ENCODE measurements at places on chromosomes 7 and 10. TPM values are rescaled to one million over a fixed set of nuclear protein-coding genes. Genes with fewer than 3 reads are reported as not detected.

GRCh38 chr7:38463277-38464225 is 167.6 kb downstream of the AMPH start:
- no peak for DNase-seq

- peak; percentile 19 for DNase-seq
Measured at GRCh38 chr10:50367732-50368131, 116.4 kb upstream of the ASAH2 start.

GRCh38 chr10:58511765-58512490 is 744 bp upstream of the BICC1 start:
- DNase-seq, result no peak

CLDN4 gene
- 98.1 TPM for polyA plus RNA-seq

GRCh38 chr10:22649390-22649841 is 65.0 kb downstream of the PIP4K2A start:
- no peak for DNase-seq

GRCh38 chr7:7992506-7992905 is 23.9 kb downstream of the GLCCI1 start:
- DNase-seq, result no peak

GRCh38 chr10:132001238-132001972 is 19.7 kb upstream of the BNIP3 start:
- DNase-seq, result no peak

DNA sequence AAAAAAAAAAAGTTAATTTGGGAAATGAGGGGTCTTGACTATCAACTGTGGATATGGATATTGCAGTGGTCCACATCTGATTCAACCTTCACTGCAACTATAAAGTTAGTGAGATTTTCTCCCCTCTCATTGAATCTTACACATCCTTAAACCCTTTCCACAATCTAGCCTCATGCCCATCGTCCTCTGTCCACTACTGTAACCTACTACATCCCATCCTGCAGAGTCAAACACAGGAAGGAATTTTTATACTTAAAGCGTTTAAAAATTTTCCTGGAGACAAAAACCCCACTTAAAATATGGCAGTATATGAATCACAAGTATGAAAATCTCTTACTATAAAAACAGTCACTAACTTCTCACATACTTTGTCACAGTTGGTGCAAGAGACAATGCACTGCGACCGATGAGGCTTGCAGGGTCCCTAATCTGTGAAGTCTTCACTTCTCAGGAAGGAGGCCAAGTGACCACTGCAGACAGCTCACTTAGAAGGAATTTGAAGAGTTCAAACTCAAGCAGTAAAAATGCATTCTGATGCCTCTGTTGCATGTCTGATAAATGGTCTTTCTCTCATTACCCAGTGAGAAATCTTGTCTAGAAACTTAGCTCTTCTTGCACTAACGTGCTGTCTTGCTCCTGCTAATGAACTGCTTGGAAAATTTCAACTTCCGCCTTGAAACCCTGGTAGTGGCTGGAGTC is 50.3 kb upstream of the ST8SIA6 start:
- no peak for DNase-seq

GRCh38 chr10:77417806-77418640 is 219.6 kb downstream of the KCNMA1 start:
- no peak for DNase-seq

DNA sequence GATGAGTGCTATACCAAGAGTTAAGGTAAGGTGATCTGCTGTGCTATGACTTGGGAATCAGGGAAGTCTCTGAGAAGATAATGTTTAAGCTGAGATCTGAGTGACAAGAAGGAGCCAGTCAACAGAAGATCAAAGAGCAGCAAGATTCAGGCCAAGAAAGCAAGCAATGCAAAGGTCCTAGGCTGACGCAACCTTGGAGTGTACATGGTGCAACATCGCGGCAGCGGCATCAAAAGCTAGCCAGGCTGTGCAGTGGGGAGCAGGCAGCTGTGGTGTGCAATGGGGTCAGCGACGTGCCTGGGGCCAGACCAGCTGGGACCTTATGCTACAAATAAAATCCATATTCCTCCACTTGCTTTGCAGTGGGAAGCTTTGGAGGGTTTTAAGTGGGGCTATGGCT is 324.1 kb downstream of the LRMDA start:
- DNase-seq, result no peak

GRCh38 chr10:46526682-46527038 is 29.8 kb downstream of the GPRIN2 start:
- DNase-seq, result no peak

- no peak for DNase-seq
Measured at GRCh38 chr10:17134737-17135260, 5.2 kb upstream of the CUBN start.

NRP1 gene
- polyA plus RNA-seq, result 155 TPM

- no peak for DNase-seq
Measured at GRCh38 chr10:80487791-80488538, 33.9 kb downstream of the TSPAN14 start.

ITPRID1 gene
- not detected for polyA plus RNA-seq

DNA sequence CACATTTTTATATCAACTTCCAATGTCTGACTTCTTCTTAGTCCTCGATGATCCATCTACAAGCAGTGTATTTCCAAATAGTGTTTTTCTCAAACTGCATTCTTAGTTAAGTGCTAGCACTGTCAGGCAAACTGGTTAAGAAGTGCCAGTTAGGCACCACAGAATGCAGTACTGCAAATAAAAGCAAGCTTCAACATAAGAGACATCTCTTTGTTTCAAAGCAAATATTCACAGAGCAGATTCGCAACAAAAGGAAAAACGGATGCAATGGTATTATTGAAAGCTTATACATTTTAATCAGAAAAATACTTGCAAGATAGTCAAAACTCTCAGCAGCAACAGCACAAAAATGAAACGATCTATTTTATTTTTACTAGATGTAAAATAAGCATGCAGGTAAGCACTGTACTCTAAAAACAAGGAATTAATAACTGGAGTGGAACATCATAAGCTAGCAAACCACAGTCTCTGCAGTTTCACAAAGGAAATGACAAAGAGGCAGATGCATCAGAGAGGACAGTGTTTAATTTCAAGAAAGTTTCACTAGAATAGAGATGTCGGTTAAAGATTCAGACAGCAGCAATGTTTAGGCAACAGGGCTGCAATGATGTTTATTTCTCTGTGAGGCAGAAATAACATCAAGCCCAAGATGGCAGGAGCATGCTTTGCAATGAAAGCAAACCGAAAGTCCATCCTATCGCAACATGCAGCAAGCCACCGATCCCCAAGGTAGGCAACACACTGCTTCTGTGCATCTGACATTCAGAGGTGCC is 82.0 kb downstream of the FGFR2 start:
- DNase-seq, result no peak

DNA sequence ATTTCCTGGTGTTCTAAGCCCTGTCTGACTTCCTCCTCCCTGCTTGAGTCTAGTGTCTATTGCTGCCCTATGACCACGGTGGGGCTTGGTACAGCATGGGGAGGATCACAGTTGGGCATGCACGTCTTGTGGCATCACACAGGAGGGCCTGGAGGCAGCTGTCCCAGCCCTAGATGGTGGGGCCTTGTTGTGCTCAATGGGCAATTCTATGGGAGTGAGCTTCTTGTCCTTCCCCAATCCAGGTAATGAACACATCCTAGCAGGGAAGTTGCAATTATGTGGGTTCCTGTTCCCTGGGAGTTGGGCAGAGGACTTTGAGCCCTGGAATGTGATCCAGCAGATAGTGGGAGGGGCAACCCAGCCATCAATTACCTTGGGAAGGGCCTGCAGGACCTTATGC is 10.8 kb upstream of the FAM3C start:
- no peak for DNase-seq

DNA sequence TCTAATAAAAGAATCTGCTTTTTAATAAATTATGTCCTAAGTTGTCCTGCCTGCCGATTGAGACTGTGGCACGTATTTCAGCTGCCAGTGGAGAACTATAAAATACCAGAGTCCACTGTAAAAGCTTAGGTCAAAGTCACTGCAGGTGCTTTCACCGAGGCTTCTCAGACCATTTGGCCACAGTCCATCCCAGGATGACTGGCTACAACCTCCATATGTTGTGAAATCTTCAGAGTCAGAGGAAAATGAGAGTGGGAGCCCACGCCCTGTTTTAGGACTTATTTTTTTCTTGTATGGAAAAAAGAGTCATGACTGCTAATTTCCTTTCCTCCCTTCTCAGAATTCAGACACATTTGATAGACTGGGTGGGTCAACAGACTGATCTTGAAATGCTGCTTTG is 182.9 kb downstream of the ANK3 start:
- DNase-seq, result no peak

UPK3B gene
- polyA plus RNA-seq, result 1.4 TPM

GRCh38 chr10:22805304-22805703 is 90.9 kb upstream of the PIP4K2A start:
- no peak for DNase-seq

GRCh38 chr7:70710011-70710480 is 421.9 kb upstream of the GALNT17 start:
- DNase-seq, result no peak

ST8SIA6 gene
- 1.1 TPM for polyA plus RNA-seq

GRCh38 chr7:13989949-13990305 is 461 bp upstream of the ETV1 start:
- DNase-seq, result no peak

DNAJC30 gene
- 11.2 TPM for polyA plus RNA-seq

- DNase-seq, result no peak
Measured at GRCh38 chr10:4093438-4093837, 308.4 kb upstream of the KLF6 start.

All from renal cortex interstitium (tissue), 15 donors.